Lung microvascular endothelial cell (primary cell): ENCODE measurements at places on chromosomes 16 and 17.

GRCh38 chr16:8864480-8865110 is 4.2 kb downstream of the CARHSP1 start:
- no peak for DNase-seq

GRCh38 chr16:12674071-12674470 is 129.6 kb downstream of the CPPED1 start:
- no peak for DNase-seq

DNA sequence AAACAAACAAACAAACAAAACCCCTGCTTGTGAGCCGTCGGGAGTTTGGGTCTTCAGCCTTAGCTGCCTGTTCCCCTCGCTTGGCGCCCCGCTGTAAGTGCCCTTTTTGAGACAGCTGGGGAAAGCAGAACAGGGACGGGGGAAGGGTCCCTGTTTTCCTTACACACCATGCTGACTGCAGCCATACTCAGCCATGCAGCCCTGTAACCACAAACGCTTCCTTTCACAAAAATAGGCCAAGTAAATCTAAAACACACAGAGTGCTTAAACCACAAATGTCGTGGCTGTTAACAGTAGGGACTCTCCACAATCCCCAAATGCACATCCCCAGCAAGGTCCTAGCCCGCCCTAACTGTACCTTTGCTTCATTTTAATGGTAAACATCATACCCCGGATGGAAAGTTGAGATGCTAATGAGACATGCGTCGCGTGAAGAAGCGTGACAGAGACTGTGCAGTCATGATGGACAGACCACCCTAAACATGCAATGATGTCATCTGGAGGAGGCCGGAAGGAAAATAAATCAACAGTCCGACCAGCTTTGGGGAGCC is 129.9 kb downstream of the MGAT5B start:
- DNase-seq, result no peak

DNA sequence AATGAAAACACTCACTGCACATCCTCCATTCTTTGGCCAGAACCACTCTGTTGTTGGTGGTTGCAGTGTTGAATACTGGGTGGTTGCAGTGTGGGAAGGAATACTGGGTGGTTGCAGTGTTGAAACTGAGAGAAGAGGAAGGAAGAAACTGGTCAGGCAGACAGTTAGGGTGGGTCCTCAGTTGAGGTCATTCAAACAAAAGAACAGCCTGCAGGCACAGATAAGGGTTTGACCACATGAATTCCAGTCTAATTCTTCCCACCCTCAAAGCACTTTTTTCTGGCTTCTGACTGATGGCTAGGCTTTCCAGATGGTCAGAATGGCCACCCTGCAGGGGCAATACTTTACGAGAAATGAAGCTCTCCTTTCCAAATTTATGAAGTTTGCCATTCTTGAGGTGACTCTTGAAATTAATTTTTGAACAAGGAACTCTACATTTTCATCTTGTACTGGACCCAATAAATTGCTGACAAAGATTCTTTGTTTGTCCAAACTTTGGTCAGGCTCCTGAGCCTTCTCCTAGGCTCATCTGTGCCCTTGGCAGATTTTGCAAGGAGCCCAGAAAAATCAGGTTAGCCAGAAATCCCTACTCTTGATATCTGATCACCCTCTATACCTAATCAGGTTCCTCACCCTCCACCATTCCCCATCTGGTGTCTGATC is 596.6 kb upstream of the CDH5 start:
- DNase-seq, result no peak

GRCh38 chr17:28350271-28350670 is 7.1 kb downstream of the POLDIP2 start:
- DNase-seq, result no peak

DNA sequence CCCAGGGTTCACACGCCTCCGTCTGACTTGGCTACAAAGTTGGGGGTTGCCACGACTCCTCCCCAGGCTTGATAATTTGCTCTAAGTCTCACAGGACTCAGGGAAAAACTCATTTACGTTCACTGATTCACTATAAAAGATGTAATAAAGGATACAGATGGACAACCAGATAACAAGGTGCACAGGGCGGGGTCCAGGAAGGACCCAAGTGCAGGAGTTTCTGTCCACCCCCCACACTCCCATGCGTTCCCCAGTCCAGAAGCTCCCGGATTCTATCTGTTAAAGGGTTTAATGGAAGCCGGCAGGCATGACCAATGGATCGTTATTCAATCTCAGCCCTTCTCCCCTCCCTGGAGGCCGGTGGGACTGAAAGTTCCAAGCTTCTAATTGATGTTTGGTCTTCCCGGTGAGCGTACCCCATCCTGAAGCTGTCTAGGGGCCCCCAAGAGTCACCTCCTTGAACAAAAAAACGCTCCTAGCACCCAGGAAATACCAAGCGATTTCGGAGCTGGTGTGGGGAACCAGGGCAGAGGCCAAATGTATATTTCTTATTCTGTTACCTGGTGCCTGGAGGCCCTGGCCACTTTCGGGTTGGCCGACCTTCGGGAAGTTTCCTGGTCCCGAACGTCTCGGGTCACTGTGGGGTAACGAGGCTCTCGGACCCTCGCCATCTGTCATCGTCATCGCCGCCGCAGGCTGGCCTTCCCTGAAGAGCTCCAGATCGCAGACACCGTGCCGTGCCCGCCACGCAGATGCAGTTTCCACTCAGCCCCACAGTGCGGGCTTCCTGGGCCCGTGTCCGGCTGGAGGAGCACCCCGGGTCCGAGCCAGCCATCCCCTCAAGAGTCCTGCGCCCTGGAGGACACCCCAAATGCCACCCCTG is 13.5 kb upstream of the METRNL start:
- no peak for DNase-seq

DNA sequence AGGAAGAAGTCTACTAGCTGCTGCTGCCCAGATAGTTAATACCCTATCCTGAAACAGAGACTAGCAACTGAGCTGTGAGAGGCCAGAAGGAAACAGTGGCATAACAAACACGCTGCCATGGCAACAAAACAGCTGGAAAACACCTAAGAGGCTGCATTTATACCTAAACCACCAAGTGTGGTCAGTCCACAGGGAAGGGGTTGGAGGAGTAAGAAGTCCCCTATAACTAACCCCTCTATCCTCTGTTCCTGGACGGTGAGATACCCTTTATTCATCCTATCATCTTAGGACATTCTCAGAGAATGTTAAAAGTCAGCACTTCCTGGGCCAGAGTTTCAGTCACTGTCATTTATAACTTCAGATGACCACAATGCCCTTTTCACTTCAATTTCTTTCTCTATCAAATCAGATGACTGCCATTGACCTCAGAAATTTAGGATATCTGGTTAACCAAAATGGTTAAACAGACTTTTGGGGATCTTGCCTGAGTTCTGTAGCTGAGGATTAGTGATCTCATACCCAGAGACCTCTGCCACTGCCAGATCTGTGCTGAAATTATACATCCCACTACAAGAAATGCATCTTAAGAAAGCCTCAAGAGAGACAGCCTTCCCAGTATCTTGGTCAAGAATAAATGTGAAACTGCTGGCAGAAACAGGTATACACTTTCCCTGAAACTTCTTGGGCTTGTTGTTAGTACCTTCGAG is 36.2 kb downstream of the STH start:
- peak; percentile 62 for DNase-seq

GRCh38 chr17:55641676-55642081 is 81.0 kb downstream of the TMEM100 start:
- peak; percentile 68 for DNase-seq

DNA sequence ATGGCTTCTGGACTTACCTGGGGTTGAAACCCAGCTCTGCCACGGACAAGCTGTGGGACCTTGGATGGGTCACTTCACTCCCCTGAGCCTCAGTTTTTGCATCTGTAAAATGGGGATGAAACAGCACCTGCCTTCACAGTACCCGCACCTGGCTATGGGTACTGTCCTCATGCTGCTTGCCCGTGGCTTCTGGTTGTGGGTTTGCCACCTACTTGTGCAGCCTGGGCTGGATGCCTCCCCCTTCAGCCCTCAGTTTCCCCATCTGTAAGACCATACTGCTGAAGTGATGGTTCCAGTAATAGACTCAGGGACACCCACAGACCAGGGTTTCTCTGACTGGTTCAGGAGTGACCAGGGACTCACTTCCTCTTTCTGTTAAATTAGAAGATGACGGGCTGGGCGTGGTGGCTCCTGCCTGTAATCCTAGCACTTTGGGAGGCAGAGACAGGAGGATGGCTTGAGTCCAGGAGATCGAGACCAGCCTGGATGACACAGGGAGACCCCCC is 9.4 kb downstream of the GLIS2 start:
- DNase-seq, result no peak

DNA sequence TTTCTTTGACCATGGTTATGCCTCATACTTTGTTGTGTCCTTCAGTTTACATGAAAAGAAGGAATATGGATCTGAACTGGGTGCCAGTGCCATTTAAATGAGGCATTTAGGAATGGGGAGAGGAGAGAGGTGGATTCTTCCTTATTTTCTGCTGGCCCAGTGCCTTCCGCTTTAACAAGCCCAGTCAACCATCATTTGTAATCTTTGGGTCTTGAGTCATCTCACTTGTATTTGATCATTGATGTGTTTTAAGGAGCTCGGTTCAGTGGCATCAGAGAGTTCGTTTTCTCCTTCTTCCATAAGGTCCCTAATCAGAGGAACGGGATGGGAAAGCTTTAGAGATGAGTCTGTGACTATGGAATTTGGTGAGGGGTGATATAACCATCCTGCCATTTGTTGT is 334.9 kb downstream of the WWOX start:
- no peak for DNase-seq

GRCh38 chr17:7004398-7005253 is 7.8 kb upstream of the RNASEK start:
- DNase-seq, result peak; percentile 64

GRCh38 chr16:7332611-7333010 is at the start of gene RBFOX1:
Gene RBFOX1 (plus strand): TSS chr16:7332845.
- DNase-seq, result no peak

DNA sequence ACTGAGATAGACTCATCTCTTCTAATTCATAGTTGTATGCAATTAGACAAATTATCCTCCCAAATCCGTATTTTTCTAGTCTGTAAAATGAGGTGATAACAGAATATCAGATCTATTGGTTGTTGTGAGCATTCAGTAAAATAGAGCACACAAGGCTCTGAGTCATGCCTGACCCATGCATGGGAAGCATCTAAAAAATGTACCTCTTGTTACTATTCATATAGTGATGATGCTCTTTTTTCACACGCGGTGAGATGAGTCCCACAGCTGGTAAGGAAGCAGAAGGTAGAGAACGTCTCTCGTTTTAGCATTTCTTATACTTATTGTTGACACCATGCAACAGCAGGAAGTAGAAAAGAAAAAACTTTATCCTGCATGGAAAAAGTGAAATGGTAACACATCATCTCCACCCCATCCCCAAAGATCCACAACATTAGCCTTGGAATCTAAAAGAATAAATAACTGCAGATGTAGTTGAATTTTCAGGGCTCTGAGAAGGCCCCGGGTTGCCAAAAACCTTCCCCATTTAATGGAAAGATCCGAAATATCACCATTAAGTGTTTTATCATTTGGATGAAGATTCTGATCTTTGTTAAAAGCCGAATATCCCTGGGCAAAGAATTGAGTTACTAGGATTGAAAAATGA is 215.6 kb downstream of the TMEM114 start:
- no peak for DNase-seq

DNA sequence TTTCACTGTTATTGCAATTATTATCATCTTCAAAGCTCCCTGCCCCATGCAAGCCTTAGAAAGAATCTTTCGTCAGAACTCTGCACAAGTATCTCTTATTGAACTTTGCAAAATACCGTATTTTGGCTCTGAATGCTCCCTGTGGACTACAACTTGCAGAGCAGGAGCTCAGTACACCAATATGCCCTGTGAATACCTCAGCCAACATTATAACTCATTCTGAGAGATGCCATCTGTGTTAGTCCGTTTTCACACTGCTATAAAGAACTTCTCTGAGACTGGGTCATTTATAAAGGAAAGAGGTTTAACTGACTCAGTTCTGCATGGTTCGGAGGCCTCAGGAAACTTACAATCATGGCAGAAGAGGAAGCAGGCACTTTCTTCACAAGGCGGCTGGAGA is 87.2 kb upstream of the XYLT1 start:
- no peak for DNase-seq

DNA sequence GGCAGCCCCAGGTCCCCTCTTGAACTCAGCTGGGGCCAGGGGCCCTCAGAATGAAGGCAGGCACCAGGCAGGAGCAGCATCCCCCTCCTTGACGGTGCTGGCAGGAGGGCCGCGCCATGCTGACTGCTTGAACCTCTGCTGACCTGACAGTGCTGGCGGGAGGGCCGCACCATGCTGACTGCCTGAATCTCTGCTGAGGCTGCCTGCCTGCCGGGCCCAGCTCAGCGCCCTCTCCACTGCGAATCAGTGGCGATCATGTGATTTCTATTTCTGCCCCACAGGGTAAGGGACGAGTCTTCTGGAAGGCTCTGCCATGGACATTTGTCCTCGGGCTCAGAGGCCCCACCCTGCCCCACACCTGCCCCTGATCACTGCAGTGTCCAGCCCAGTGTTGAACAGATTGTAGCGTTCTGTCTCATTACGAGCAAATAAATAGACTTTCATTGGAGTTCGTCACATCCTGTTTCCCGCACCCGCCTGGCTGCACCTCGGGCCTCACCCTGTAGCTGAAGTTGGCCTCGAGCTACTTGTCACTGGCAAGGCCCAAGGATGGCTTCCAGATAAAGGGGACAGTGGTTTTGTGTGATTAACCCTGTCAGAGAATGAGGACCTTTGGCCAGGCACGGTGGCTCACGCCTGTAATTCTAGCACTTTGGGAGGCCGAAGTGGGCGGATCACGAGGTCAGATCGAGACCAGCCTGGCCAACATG is 8.6 kb downstream of the C16orf90 start:
- DNase-seq, result no peak

GRCh38 chr17:27157297-27157696 is 136.6 kb upstream of the WSB1 start:
- DNase-seq, result no peak

DNA sequence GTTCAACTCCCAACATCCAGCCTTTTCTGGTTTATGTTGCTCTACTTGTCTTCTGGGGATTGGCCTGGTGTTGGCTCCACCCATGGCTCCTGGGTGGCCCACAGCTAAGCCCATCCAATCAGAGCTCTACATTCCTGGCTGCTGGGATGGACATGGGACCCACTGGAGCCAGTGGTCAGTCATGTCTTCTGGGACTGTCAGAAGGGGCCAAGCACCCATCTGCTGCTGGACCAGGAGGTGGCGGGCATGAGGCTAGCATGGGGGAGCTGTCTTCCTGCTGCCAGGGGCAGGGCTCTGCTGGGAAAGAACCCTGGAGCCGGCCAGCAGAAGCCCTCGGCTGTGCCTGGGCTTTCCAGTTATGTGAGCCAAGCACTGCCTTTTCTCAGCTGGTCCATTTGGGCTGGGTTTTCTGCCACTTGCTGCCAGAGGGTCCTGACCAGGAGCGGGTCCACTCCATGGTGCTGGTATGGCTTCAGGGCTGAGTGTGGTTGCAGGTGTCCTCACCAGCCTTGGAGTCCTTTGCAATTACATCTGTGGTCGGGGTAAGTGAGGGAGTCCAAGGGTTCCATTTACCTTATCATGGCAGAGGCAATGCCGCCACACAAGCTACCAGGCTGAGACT is 17.4 kb upstream of the ZNF469 start:
- DNase-seq, result no peak

- no peak for DNase-seq
These were observed 158.2 kb upstream of the MAF start for GRCh38 chr16:79758615-79759346.

GRCh38 chr17:51493206-51493605 is 232.9 kb downstream of the UTP18 start:
- no peak for DNase-seq
